ENCODE measurements at places on chromosomes 5 and 9.

DNA sequence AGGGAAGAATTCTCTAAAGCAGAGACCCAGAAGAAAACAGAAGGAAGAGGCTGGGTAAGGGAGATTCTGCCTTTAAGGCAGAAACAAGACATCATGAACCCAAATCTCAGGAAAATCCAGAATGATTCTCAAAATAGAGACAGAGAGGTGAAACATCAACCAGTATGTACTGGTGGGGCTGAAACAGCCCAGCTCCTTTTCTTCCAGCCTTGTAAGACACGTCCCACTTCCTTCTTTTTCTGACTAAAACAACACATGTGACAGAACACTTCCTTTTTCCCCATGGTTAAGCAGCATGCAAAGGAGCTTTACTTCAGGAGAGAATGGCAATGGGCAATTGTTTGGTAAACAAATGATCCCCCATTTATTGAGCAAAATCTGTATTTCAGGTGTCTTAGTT is 230.8 kb upstream of the NR4A3 start:
- no peak for DNase-seq

DNA sequence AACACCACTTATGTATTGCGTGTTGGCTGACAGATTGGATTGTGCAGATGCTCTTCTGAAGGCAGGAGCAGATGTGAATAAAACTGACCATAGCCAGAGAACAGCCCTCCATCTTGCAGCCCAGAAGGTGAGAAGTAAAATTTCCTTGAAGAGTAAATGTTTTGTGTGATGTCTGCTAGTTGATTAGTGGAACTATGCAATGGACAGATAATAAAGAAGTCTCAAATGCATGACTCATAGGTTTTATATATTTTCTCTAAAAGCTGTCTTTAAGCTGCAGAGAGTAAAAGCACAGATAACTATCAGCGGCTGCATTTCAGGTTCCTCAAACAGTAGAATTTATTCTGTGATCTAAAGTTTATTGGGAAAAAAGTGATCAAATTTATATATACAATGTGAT is 27.4 kb downstream of the INVS start:
- DNase-seq, result no peak

DNA sequence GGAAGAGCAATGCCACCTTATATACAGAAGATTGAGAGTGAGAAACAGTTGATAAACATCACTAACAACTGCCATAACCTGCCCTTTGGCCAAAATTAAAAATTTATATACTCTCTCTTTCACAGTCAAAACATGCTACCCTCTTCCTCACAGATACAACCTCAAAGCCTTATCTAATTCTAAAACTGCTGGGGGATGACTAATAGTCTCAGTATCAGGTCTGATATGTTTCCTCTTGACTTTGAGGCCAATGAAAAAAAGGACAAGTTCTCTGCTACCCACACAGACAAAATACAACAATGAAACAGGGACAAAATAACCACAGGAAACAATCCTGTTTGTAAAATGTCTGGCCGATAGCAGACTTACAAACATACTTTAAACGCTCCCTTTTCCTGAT is 485.6 kb upstream of the NUDT12 start:
- DNase-seq, result no peak

GRCh38 chr5:37189355-37189754 is 59.8 kb downstream of the CPLANE1 start:
- DNase-seq, result no peak
